ENCODE measurements at places on chromosomes 3 and 15.

DNA sequence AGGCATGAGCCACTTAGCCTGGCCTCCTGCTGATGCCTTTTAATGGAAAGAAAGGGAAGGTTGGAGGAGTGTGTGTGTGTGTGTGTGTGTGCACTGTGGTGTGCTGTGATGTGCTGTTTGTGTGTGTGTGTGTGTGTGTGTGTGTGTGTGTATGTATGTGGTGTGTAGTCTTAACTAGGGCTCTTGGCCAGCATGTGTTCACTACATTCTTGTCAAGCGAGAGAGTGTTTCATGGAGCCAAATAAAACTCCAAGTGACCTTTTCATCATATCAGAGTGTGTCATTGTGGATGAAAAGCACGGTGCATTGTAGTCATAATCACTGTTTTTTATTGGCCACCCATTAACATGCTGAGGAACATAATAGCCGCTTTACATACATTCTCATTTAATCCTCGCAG, 30.8 kb upstream of the BHLHE40 start:
- DNase-seq: no peak

DNA sequence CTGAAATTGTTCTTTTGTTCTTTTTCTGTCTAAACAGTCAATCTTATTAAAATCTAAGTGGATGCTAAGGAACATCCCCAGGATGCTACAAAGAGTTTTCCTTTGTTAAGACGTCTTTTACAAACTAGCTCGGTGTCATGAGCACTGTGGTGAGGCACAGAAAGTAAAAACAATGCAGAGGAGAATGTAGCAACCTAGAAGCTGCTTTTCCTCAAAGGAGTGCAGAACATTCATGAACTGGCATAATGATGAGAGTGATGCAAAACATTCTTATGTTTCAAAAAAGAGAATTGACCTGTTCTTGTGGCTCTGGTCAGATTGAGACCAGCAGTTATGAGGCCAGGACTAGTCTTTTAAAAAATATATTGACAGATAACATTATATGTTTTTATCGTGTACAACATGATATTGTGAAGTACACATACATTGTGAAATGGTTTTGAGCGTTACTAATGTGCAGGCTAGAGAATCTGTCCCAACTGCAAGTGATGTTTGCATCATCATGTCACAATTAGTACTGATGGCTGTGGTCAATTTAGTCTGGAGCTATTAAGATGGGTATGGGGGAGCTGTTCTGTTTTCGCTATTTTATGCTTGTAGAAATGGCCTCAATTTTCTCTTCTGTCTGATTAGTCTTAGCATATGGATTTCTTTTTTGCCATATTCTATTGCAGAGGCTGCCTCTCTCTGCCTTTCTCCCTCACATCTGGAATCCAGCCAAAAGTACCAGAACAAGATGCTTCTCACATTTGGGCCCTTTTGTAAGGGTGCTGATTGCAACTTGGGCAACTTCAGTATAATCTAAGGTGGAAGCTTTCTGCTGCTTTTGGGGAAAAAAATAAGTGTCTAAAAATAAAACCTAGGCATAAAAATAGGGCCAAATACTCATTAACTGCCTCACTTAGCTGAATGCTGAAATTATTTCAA, 50.2 kb downstream of the HHLA2 start:
- DNase-seq: no peak

- no peak for DNase-seq
Measured at GRCh38 chr3:8488411-8488810, 13.2 kb upstream of the LMCD1 start.

DNA sequence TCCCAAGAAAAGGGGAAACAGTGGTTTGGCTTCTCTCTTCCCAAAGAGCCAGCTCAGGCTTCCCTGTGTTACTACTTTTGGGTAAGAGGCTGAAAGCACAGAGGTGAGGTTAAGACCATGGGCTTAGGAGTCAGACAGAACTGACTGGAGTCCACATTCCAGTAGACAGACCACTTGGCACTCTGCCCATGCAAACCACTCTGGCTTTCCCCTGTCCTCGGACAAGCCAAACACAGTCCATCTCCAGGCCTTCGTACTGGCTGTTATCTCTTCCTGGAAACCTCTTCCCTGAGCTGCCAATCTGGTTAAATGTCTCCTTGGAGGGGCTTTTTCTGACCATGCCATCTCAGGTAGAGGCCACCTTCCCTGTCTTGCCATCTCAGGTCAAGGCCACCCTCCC, 53.1 kb upstream of the FAM3D start:
- DNase-seq: no peak

DNA sequence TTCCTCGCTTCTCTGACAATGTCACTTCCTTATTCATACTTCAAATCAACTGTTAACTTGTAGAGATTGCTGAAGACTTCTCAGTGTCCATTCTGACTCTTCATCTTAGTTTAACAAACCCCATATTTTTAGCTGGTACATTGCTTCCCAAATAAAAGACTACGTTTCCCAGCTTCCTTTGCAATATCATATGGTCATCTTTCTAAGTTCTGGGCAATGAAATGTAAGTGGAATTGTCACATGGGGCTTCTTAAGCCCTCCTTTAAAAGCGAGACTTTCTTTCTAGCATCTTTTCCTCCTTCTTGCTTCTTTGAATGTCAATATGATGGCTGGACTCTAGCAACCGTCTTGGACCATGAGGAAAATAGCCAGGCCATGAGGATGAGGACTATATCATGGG, 239.0 kb downstream of the ZNF621 start:
- DNase-seq: no peak

Measured in kidney capillary endothelial cell (primary cell).